ENCODE measurements at places on chromosomes 12 and 14. TPM values are rescaled to one million over a fixed set of nuclear protein-coding genes. Genes with fewer than 3 reads are reported as not detected.

- no peak overlapping the region for H3K4me3 ChIP-seq
- peak overlapping the region; percentile 3 for H3K27ac ChIP-seq
- peaks cover 28% of the 10 kb centered on the region for H3K4me1 ChIP-seq
- no peaks in the 10 kb centered on the region for H3K27me3 ChIP-seq
Measured at GRCh38 chr14:58765418-58765831, 127.7 kb downstream of the DACT1 start.

- H3K4me1 ChIP-seq, result peaks cover 3% of the 10 kb centered on the region
- peaks cover 45% of the 10 kb centered on the region for H3K27me3 ChIP-seq
- DNase-seq, result no peak
- H3K4me3 ChIP-seq, result no peak overlapping the region
Measured at GRCh38 chr12:6630736-6631135, 5.0 kb downstream of the LPAR5 start.

GRCh38 chr12:130919086-130919485 is 34.6 kb upstream of the ADGRD1 start:
- no peak overlapping the region for H3K4me3 ChIP-seq
- peaks cover 3% of the 10 kb centered on the region for H3K4me1 ChIP-seq
- peaks cover 31% of the 10 kb centered on the region for H3K27me3 ChIP-seq
- no peak for DNase-seq
- no peak overlapping the region for H3K27ac ChIP-seq

- no peak overlapping the region for H3K4me3 ChIP-seq
- no peak overlapping the region for H3K27ac ChIP-seq
- no peak for DNase-seq
- H3K36me3 ChIP-seq, result no peaks in the 10 kb centered on the region
Measured at GRCh38 chr14:36325853-36326252, 5.4 kb upstream of the MBIP start.

DNA sequence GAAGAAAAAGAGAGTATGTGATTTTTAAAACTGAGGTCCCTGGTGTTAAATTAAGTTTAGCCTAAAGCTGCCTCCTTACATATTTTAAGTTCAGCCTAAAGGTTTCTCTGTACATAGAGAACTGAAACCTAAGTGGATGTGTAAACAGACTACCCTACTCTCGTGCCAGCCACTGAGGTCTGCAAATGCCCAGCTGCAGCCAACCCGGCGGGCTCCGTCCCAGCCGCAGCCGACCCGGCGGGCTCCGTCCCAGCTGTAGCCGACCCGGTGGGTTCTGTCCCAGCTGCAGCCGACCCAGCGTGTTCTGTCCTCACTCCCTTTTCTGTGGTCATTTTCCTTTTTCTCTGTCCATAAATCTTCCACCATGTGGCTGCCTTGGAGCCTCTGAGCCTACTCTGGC is 97.2 kb upstream of the SFSWAP start:
- peaks cover 16% of the 10 kb centered on the region for H3K27me3 ChIP-seq
- H3K36me3 ChIP-seq, result no peaks in the 10 kb centered on the region
- H3K4me1 ChIP-seq, result peaks cover 3% of the 10 kb centered on the region
- H3K27ac ChIP-seq, result no peak overlapping the region

DNA sequence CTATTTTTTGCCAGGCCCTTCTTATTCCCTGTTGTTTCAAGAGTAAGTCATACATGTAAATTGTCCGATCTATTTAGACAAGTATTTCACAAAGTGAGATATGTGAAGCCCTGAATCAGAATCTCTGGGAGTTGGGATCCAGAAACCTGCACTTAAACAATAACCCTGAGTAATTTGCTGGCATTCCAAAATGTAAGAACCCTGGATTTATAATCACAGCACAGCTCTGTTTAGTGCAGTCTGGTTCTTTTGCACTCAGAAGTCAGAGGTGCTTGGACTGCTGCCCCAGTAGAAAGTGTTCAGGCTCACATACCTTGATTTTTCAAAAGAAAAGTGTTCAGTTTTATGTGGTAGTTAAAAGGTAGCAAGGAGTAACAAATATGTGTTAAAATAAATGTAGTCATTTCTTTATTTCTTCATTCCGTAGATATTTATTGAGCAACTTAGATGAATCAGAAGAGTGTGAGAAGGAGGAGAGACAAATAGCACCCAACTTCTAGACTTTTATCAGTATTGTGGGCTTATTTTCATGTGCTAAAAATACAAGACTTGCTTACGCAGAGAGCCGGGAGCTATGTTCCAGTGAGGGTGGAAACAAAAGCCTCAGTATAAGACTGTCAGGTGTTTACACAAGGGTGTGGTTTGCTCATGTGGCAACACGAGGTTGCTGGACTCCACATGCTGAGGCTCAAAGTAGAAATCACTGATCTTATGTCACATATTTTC is 70.1 kb downstream of the SYNE2 start:
- H3K27me3 ChIP-seq, result no peaks in the 10 kb centered on the region
- peaks cover 13% of the 10 kb centered on the region for H3K36me3 ChIP-seq
- H3K4me1 ChIP-seq, result peaks cover 10% of the 10 kb centered on the region
- no peak for DNase-seq
- H3K4me3 ChIP-seq, result no peak overlapping the region

GRCh38 chr12:129385637-129385990 is 518.2 kb downstream of the TMEM132D start:
- DNase-seq, result no peak
- no peak overlapping the region for H3K27ac ChIP-seq
- H3K27me3 ChIP-seq, result peaks cover 4% of the 10 kb centered on the region
- H3K4me1 ChIP-seq, result peaks cover 7% of the 10 kb centered on the region
- H3K4me3 ChIP-seq, result no peak overlapping the region

- H3K4me1 ChIP-seq, result peaks cover 12% of the 10 kb centered on the region
- DNase-seq, result peak; percentile 74
- no peak overlapping the region for H3K27ac ChIP-seq
- H3K4me3 ChIP-seq, result peak overlapping the region; percentile 42
- peaks cover 8% of the 10 kb centered on the region for H3K27me3 ChIP-seq
Measured at GRCh38 chr14:103091041-103091882, 3.3 kb upstream of the EXOC3L4 start.

- no peaks in the 10 kb centered on the region for H3K36me3 ChIP-seq
- H3K27me3 ChIP-seq, result peaks cover 25% of the 10 kb centered on the region
- no peak within 1 kb of the TSS for H3K27ac ChIP-seq
- no peak within 1 kb of the TSS for H3K4me3 ChIP-seq
- no peak for DNase-seq
Measured at GRCh38 chr12:8612629-8613028, at the start of gene AICDA. Gene AICDA (minus strand): TSS chr12:8612859. CDS start chr12:8612767, 92 bp downstream.

DNA sequence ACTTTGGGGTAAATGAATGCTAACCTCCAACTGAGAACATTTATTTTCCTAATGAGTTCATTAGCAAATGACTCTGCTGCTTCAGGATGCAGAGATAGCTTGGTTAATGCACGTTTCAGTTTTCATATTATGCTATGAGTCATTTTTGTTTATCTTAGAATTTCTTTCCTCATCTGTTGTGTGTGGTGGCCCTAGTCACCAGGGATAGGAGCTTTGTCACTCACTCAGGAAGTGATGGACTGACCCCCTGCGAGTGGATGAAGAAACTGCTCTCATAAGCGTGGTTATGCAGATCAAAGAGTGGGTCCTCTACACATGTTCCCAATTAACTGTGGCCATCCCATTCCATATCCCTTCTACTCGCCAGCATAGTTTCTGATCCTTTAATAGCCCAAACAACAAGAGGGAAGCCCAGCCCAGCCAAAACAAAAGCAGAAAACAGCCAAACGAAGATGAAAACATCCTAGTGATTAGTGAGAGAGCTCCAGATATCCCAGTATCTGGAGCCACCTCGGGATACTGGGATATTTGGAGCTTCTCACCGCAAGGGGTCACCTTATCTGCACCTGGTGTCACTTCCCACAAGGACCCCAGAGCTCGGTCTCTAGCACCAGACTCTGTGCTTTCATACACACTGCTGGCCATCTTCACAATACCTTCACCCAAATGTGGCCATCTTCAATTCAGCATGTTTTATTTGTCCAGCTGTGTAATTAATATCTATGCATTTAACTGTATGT is 8.6 kb downstream of the TC2N start:
- peaks cover 3% of the 10 kb centered on the region for H3K4me1 ChIP-seq
- no peaks in the 10 kb centered on the region for H3K36me3 ChIP-seq
- H3K27ac ChIP-seq, result no peak overlapping the region
- H3K4me3 ChIP-seq, result no peak overlapping the region
- peaks cover 29% of the 10 kb centered on the region for H3K27me3 ChIP-seq

- no peak for DNase-seq
- H3K4me3 ChIP-seq, result peak overlapping the region; percentile 22
- peaks cover 29% of the 10 kb centered on the region for H3K4me1 ChIP-seq
- H3K27ac ChIP-seq, result no peak overlapping the region
- peaks cover 22% of the 10 kb centered on the region for H3K27me3 ChIP-seq
- peaks cover 22% of the 10 kb centered on the region for H3K36me3 ChIP-seq
Measured at GRCh38 chr12:12720672-12721161, 3.5 kb downstream of the CDKN1B start.

DNA sequence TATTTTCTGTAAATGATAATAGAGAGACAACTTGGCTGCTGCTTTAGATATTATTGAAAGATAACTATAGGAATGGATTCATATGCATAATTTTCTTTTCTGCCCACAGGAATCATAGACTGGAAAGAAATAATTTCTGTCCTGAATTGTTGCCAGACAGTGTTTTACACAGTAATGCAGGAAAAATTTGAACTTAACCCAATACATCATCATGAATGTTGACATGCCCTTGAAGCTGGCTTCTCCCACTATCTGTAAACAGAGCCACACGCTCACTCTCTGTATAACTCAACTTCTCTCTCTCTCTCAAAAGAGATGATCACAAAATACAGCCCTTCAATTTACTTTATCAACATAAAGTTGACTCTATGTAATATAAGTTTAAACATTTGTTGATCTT is 56.6 kb downstream of the PAX9 start:
- no peak overlapping the region for H3K27ac ChIP-seq
- DNase-seq, result no peak
- H3K36me3 ChIP-seq, result no peaks in the 10 kb centered on the region
- peaks cover 39% of the 10 kb centered on the region for H3K27me3 ChIP-seq

DNA sequence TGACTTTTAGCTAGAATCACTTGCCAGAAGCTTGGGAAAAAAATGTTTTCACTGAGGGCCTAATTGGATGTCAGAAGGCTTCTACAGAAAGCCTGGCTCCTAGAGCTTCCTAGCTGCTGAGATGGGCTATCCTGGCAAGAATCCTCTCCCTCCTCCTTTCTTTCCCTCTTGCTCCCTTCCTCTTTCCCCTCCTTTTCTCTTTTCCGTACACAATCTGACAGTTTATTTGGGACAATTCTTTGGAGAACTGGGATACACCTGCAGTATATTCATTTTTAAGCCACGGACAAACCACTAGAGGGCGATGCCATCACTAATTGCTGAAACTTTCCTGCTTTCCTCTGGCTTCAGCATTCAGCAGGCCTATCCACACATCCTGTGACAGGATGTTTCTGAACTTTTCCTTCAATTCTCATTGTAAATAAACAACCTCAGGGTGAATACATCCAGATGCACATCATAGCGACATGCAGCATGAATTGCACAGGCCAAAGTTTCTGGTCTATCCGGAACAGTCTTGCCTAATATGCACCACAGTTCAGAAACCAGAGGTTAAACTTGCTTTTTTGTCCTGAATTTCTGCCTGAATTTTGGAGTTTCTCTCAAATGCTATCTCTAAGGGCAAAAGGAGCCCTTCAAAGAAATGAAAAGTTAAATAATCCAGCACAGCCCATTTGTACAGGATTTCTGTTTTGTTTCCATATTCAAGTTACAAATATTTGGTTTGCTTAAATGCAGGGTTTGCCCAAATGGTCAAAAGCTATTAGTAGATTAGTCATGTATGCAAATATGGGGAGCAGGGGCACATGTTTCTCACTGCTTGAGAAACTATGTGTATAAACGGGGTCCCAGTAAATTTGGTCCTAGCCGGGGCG is 142.8 kb downstream of the PAWR start:
- no peak for DNase-seq
- peaks cover 41% of the 10 kb centered on the region for H3K4me1 ChIP-seq
- H3K27ac ChIP-seq, result peak overlapping the region; percentile 96
- peak overlapping the region; percentile 20 for H3K4me3 ChIP-seq
- peaks cover 15% of the 10 kb centered on the region for H3K36me3 ChIP-seq
- H3K27me3 ChIP-seq, result no peaks in the 10 kb centered on the region

DNA sequence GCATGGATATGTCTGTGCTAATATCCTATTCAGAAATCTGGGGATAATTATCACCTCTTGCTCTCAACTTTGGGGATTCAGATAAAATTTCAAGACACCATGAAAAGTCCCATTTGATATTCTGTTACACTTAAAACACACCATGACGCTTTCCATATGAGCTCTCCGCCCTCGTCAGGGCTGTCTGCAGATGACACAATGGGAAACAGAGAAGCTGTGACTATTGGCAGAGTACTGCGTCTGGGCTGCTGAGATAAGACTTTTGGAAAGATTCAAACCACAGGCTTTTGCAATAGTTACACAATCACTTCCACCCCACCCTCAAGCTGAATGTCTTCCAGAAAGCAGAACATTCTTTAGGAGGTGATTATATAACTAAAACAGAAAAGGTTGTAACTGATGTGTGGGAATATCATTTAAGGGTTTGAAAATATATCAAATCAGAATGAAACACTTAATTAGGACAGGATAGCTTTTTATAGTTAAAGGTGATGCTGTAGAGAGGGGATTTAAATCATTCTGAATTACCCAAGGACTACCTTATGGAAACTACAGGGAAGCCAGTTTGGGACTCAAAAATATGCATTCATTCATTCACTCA is 75.3 kb upstream of the TMPO start:
- DNase-seq, result no peak
- H3K27me3 ChIP-seq, result peaks cover 2% of the 10 kb centered on the region
- no peaks in the 10 kb centered on the region for H3K36me3 ChIP-seq
- no peak overlapping the region for H3K4me3 ChIP-seq

DNA sequence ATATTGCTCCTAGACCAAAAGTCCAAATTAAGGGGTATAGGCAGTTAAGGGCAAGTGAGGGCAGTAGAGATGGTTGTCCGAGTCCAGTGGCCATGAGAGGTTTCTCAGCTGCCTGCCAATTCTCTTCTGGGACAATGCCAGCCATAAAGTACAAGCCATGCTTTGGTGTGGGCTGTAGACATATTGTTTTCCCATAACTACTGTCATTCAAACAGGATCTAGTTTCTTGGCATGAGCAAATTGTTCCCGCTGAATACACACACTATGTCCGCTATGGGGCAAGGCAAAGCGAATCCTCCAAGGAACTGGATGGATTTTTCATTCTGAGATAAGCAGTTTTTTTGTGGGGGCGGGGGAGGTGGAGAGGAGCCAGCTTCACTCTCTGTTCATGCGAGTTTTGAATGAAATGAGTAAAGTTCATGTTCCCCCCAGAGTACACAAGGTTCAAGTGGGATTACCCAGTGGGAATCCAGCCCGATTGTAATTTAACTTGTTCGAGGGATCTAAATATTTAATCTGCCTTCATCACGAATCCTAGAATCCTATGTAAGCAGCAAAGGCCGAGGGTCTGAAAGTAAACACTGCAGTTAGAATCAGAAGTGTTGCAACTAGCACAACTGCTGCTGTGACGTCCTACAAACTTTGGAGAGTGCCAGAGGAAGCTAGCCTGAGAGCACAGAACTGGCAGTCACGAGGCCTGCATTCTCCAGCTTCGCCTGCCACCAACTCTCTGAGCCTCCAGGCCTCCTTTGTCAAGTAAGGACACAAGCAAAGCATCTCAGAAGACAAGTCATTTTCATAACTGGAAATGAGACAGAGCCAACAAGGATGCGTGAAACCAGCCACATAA is 137.0 kb downstream of the CRADD start:
- peaks cover 6% of the 10 kb centered on the region for H3K4me1 ChIP-seq
- no peak for DNase-seq
- no peak overlapping the region for H3K4me3 ChIP-seq
- no peak overlapping the region for H3K27ac ChIP-seq
- H3K27me3 ChIP-seq, result no peaks in the 10 kb centered on the region

RERGL gene
- total RNA-seq, result not detected

PTGR2 gene
- total RNA-seq, result 11.0 TPM

RAB5B gene
- total RNA-seq, result 116 TPM

DUSP16 gene
- total RNA-seq, result 67.5 TPM

OR6C68 gene
- total RNA-seq, result not detected

LMO3 gene
- 39.4 TPM for total RNA-seq

GPR84 gene
- total RNA-seq, result not detected

PMCH gene
- total RNA-seq, result not detected

CCDC38 gene
- not detected for total RNA-seq

RASAL1 gene
- 0.36 TPM for total RNA-seq
